Head of caudate nucleus (tissue), 42 donors: ENCODE measurements at places on chromosomes 6 and 20.

DNA sequence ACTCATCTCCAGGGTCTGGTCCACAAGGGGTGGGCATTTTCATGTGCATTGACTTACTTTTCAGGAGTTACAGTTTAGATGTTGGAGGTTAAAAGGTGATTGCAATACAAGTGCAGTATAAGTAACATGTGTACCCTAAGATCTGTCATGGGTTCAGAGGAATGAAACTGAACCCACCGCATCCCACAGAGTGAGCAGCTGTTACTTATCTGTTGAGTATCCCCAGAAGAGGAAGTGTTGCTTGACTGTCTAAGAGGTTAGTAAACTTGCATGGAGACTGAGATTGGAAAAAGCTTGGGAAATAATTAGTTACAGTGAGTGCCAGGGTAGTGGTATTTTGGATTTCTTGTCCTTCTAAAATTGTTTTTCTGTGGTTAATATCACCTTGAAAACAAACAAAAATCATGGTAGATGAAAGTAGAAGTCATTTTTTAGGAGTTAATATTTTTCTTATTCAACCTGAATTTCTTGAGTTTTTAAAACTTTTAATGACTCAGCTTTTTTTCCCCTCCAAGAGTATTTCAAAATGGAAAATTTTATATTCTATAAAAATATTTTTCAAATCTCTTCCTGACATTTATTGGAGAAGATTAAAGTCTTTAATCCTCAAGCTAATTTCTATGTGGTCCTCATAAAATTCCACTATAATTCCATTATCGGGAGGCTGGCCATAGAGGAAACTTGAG lies 306.1 kb downstream of the ZNF217 start:
- DNase-seq = no peak

DNA sequence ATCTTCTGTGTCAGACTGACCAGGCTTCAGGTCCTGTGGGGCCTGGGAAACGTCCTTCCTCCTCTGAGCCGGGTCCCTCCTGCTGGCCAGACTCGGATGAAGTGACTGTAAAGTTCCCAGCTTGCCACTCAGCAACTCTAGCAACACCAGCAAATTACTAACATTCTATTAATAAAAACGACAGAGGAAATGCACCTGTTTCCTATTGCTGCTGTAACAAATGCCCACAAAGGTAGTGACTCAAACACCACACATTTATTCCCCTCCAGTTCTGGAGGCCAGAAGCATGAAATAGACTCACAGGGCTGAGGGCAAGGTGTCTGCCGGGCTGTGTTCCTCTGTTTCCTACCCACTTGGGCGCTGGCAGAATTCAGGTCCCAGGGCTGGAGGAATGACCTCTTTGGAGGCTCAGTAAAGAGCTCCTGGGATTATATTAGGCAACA lies 48.8 kb downstream of the CTCFL start:
- no peak for DNase-seq

GRCh38 chr20:38209054-38209675 lies 44.1 kb upstream of the TGM2 start:
- DNase-seq = no peak

DNA sequence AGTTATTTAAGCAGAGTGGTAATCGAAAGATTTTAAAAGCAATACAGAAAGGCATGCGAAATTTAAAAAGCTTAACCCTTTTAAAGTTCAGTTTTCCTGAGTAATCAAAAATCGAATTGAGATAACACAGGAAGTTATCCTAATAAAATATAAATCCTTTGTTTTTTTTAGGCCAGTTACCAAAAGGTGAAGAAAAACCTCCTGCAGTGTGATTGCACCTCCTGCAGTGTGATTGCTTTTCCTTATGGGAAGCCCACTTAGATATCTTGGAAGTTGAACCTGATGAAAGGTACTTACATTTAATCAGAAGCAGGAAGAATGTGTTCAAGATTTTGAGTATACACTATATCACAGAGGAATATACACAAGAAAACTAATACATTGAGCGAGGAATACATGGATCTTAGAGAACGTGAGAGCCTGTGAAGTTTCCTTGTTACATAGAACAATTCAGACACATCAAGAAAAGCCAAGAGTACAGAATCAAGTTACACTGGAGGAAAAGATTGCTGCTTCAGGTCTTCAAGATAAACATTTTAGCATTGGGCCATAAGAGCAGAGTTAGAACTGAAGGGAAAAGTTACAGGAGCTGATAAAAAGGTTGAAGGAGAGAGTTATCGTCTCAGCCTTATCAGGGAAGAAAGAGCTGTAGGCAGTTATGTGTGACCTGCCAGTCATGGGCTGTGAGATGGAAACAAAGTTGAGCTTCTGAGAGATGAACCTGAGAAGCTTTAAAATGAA lies 7.7 kb upstream of the TMEM181 start:
- DNase-seq = no peak

DNA sequence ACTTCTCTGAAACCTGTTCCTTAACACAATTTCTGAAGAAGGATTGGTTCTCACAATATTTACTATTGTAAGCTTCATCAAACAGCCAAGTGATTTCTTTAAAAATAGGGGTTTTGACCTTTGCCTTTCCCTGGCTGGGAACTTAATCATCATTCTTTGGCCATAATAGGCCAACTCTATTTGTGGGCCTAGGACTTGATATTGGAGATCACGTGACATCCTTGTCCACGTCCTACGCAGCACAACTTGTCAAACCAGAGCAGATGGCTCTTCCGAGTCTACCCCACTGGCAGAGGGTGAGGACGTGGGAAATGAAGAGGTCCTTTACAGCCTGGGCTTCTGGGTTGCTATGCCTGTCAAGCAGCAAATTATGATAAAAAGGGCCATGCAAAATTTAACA lies 1030.6 kb downstream of the KIF16B start:
- no peak for DNase-seq

- DNase-seq = no peak
These were observed 35.8 kb downstream of the METTL24 start for GRCh38 chr6:110322151-110322873.

- no peak for DNase-seq
These were observed 26.5 kb downstream of the SNPH start for GRCh38 chr20:1292620-1293019.

DNA sequence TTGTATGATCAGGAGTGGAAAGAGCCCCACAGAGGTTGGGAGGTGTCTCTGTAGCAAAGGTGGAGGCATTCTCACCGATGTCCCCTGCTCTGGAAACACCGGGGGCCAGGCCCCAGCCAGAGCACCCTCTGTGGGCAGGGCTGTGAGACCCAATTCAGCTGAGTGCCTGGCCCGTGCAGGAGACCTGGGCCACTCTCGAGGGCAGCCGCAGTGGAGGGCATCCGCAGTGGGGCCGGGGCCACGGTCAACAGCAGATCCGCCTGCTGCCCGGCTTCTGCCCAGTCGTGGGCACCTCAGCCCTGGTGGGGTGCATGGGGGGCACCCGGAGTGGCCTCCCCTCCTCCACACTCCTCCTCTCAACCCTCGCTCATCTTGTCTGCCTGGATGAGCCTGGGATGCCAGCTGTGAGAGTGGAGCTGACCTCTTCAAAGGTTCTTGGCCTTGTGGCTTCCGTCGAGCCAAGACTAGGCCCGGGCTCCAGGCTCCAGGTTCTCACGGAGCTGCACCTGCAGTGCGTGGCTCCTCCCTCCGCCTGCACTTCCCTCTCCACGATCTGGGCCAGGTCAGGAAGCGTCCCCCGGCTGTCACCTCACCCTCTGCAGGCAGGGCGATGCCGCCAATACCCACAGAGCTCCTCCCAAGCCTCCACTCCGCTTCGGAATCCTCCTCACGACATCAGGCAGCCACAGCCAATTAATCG lies 134.8 kb downstream of the TAF4 start:
- no peak for DNase-seq

GRCh38 chr6:118768904-118769325 lies 117.5 kb upstream of the CEP85L start:
- no peak for DNase-seq

- DNase-seq = no peak
These were observed 196.6 kb downstream of the OTOR start for GRCh38 chr20:16944745-16945144.

DNA sequence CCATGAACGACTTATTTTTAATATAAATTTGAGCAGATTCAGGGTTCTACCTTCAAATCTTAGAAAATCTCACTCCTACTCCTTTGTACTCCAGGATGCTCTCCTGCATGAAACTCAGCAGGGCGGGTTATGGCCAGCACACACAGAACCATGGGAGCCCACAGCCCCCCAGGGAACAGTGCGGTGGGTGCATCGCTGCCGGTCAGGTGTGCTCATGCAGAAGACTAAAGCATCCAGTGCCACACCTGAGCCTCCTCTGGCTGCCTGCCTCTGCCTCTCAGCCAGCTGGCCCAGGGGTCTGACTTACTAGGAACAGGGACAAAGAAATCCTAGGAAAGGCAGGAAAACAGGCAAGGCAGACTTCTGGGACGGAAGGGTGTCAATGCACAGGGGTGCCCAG lies 31.8 kb downstream of the EZR start:
- no peak for DNase-seq

DNA sequence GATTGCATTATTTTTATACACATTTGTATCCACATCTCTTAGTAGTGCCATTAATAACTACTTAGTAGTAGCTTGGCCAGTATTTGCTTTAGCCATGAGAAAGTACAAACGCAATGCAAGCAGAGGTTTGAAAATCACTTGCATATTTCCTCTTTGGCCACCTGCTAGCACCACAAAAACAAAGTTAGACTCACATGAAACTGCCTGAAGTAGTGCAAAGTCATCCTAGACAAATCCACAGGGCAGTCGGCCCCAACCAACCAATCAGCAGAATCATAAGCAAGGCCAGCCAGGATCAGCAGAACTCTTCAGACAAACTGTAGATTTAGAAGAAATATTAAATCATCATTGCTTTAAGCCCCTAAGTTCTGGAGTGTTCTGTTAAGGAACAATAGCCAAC lies 135.2 kb upstream of the VGLL2 start:
- DNase-seq = no peak

DNA sequence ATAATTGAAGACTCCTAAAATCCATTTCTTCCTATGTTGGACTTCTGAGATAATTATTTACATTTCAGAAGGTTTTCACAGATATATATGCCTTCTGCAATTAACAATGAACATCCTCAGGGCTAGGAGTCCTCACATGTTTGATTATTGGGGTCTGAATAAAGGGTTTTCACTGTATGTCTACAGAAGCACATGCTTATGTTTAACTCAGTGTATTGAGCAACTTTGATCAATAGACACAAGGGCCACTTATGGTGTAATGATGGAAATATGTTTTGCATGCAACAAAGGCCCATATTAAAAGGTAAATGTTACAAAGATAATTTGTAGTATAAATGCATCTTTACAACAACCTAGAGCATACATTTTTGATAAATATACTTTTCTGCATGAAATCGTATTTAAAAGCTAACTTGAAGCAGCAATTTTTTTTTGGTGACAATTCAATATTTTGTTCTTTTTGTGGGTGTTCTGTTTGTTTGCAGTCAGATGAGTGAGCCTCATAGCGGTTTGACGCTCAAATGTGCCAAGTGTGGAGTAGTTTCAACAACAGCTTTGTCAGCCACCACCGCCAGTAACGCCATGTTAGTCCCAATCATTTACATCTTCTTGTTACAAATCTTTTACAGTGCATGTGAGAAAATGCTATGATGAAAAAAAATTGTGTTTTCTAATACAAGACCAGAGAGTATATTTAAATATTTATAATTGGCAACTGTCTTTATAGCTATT lies 458.2 kb downstream of the LMBRD1 start:
- no peak for DNase-seq

DNA sequence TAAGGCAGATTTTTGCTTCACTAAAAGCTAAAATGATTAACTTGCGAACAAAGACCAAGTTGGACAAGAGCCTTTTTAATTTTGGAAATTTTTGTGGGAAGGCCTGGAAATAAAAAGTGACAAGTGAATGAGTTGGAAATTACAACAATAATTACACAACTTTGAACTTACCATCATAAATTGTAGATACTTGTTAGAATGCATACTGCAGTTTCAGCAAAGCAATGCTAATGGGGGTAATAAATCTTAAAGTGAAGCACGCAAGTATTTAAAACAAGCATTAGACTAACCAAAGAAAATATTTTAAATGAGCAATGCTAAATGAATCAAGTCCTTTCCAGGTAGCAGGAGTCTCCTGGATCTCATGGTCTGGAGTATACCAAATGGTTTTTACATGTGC lies 83.2 kb upstream of the EYA4 start:
- DNase-seq = no peak

DNA sequence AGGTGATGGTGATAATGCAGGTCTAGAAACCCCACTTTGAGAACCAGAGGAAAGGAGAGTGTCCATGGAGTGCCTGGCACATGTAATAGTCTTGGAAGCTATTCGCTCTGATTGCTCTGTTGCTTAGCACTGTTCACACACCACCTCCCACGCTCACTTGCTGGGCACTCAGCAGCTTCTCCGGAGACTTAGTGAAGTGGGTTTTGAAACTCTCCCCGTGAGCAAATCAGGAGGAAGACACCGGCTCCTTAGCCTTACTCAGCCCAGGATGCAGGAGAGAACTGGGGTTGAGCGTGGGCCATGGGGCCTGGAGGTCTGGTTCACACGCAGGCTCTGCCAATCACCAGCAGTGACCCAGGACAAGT lies 22.2 kb downstream of the BMP7 start:
- DNase-seq = no peak

GRCh38 chr20:20060234-20060998 lies 8.1 kb downstream of the CFAP61 start:
- no peak for DNase-seq

DNA sequence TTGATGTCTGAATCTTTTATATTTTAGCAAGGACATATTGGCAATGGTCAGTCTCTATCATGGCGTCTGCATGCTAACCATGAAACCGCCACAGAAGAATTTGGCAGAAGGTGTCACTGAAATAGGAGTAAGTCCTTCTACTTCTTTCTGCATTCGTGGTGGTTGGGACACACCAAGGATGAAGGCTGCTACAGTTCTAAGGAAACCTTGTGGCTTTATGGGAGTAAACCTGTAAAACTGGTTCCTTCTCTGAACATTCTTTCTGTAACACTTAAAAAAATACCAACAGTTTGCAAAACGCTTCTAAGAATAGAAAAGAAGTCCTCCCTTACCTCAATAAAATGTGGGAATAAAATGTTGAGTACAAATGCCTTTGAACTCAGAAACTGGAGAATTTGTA lies 195.3 kb downstream of the SLC24A3 start:
- no peak for DNase-seq

- no peak for DNase-seq
These were observed 34.6 kb downstream of the BANF2 start for GRCh38 chr20:17734374-17734773.

DNA sequence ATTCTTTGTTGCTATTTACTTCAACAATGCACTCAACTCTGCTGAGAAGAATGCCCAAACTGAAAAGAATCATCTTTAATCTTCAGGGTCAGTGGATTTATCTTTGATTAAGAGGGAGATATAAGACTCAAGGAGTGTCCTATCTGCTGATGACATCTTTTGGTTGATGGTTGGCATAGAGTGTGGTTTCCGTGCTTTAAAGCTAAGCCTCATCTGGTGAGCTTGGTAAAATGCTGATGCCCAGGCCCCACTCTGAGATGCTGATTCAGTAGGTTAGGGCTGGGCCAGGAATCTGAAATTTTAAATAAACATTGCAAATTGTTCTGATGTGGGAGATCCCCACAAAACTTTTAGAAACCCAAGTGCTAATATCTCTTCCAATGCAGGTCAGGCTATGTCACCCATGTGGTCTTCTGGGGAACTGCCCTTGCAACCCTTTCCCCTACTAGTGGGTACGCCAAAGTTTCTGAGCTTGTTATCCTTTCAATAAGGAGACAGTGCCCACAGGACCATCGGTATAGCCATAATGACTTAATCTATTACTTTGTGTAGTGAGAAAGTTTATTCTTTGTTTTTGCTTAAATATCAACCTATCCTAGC lies 68.5 kb upstream of the ARMH2 start:
- DNase-seq = no peak
